Mucosa of gallbladder (tissue), 1 donor: ENCODE measurements at places on chromosomes 7 and 10.

- DNase-seq = no peak
Observed at GRCh38 chr10:11698691-11699549, 43.3 kb upstream of the ECHDC3 start.

DNA sequence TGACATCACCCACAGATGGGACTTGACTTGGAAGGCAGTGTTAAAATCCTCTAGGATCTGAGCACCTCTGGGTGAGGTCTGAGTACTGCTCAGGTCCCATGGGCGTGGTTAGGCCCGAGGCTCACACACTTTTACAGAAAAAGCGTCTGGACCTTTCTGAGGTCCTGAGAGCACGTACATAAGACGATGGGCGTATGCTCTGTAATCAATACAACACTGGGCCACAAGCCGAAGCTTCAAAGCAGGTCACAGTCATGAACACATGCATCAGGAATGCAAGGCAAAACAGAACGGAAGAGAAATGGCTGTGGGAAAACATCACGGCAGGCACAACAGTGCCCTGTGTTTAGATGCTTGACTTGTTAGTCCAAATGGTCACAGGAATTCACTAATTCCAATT lies 112.2 kb downstream of the LARP4B start:
- DNase-seq = no peak

DNA sequence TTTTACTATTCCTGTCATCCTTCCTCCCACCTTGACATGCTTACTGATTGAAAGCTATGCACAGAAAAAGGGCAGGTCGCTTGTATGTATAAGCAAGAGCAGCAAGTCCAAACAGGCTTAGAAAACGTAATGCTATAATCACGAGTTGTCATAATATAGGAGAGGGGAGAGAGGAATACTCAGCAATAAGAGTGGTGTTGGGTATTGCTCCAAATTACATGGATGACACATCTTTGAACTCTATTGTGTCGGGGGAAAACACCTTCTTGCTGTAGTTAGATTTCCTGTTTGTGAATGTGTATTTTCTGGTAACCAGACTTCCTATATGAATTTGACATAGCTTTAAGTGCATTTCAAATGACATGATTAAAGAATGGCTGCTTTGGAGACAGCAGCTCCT lies 7.5 kb downstream of the MET start:
- no peak for DNase-seq

- DNase-seq = no peak
Observed at GRCh38 chr7:22271311-22271710, 85.6 kb downstream of the RAPGEF5 start.

GRCh38 chr7:143434660-143435059 lies 8.6 kb upstream of the TAS2R60 start:
- no peak for DNase-seq

DNA sequence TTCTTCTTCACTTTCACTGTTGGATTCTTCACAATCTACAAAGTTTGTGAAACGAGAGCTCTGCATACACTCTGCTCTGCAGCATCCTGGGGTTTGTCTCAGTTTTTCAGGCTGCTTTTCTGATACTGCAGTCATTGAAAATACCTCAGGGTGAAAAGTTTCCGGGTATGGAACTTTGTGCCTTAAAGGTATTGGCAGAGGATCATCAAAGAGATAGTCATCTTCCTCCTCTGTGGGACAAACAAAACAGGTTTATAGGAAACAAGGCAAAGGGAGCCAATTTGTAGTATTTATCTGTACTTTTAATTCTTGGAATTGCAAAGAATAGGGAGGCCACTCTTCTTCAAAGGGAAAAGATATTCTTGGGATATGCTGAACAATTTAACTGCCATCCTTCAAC lies 30.4 kb downstream of the SUV39H2 start:
- DNase-seq = no peak

- no peak for DNase-seq
Observed at GRCh38 chr10:111646021-111646420, 537.5 kb downstream of the GPAM start.

GRCh38 chr10:14438057-14438456 lies 107.3 kb upstream of the FRMD4A start:
- no peak for DNase-seq

GRCh38 chr10:21724020-21724589 lies 190.1 kb downstream of the MLLT10 start:
- DNase-seq = no peak

DNA sequence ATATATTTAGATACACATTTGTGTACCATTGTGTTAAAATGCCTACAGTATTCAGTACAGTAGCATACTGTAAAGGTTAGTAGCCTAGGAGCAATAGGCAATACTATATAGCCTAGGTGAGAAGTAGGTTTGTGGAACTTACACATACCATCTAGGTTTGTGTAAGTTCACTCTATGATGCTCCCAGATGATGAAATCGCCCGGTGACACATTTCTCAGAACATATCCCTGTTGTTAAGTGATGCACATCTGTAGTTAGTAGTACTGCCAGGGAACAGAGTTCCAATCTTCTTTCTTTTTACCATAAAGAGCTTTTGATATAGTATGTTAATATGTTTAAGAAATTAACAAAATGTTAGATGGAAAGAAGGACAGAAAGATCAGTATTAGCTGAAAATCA lies 138.2 kb downstream of the SNX13 start:
- no peak for DNase-seq

DNA sequence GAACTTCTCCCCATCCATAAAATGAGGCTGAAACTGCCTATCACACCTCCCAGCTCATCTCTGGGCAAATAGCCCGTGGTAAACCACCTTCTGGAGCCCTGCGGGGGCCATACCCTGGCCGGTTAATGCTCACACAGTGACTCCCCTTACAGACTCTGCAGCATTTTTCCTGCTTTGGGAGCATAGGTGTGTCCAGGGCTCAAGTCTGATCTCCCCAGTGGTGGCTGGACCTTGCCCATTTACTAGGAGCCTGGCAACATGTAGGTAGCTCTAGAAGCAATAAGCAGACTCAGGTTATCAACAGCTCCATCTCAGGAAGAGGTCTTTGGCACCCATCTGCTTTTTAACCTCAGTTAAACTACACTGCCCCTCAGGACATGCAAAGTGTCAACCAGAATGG lies 5.5 kb upstream of the CDHR1 start:
- DNase-seq = no peak

- DNase-seq = no peak
Observed at GRCh38 chr10:100656454-100656853, 88.9 kb upstream of the PAX2 start.

- no peak for DNase-seq
Observed at GRCh38 chr10:12741360-12741804, 260.1 kb downstream of the CCDC3 start.

DNA sequence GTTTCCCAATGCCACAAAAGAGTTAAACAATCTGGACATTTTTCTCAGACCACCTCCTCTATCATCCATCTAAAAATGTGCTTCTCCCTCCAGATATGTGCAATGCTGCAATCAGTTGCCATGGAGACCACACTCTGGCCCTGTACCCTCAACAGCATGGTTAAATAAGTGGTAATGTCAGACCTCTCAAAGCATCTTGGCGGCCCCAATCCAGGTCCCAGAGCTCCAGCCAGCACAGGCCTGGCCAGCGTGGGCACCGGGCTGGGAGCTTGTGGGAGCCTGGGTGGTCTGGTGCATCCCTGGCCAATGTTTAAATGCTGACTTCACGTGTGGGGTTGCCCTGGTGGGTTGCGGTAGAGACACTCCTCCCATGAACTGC lies 362.9 kb upstream of the ZNF32 start:
- DNase-seq = no peak

DNA sequence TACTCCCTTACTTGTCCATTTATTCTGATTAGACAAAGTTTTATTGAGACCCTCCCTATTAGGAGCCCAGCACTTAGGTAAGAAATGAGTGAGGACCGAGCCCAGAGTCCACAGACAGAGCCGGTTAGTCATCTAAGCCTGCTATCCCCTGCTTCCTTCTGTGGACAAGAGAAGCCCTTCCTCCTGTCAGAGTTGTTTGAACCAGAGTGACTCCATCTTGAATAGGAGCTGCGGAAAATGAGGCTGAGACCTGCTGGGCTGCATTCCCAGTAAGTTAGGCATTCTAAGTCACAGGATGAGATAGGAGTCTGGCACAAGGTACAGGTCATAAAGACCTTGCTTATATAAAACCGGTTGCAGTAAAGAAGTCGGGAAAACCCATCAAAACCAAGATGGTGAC lies 109.1 kb downstream of the CPXM2 start:
- no peak for DNase-seq

- peak; percentile 61 for DNase-seq
Observed at GRCh38 chr10:35643151-35644049, 1.3 kb upstream of the FZD8 start.

DNA sequence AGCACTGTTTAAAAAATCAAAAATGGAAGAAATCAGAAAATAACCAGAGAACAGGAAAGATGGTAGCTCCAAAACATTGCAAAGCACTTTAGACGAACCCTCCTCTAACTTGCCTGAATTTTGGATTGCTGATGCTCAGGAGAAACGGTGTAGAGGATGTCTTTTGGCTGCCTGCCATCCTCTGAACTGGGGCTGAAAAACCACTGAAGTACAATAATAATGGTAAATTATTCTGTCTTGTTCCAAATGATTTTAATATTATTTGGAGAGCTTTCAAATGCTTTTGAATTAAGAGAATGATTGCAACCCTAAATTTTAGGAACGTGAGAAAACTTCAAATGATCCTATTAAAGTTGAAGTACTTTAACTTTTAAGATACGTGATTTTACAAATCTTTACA lies 167.3 kb upstream of the SLC13A1 start:
- no peak for DNase-seq

DNA sequence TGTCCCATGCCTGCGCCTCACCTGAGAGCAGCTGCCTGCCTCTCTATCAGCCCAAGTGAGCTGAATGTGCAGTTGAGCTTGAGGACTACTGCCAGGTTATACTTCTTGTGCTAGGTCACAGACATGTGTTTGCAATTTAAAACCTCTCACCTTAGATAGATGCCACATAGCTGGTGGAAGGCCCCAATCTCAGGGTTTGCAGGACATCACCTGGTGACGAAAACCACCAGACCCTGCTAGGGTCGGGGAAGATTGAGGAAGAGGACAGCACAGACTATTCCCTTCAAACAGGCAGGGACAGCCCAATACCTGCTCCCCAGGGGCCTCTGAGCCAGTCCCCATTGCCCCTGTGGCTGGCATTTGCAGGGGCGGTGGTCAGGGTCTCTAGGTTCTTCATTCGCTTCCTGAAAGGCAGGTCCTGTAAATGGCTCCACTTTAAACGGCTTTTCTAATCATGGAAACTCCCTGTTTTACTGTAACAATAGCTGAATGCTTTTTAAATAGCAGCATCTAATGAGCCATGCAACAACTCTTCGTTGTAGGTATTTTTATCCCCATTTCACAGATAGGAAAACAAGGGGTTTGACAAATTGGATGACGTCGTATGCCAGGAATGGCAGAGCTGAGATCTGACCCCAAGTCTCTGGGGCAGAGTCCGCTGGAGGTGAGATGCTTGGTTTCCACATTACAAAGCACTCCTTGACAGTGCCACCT lies 80.1 kb downstream of the EMX2 start:
- DNase-seq = no peak

DNA sequence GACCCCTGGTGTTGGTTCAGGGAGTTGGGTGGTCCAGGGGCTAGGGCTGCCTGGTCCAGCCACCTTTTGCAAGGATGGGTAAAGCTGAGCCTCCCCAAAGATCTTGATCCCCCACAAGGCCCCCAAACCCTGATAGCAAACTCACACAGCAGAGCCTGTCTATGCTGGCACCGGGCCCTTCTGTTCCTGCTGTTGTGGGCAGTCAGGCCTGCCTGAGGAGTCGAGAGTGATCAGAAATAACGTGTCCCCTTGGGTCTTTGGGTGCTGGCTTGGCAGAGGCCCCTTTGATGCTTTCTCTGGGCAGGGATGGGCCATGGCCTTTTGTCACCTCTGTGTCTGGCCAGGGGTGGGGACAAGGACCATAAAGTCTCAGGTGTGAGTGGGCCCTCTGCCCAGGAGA lies 715 bp upstream of the MUC12 start:
- DNase-seq = no peak

DNA sequence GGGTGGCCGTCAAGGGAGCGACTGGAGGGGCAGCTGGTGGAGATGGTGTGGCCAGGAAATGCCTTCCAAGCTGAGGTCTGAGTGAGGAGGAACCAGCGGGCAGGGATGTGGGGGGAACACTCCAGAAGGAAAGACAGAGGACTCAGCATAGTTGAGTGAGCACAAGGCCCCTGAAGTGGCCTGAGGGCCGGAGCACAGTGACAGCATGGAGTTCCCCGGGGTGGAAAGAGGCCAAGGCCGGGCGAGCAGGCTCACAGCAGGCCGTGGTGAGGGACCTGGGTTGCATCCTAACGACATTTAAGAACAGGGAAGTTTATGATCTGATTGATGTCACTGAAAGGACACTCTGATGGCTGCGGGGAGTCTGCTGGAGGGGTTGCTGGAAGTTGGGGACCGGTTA lies 48.0 kb downstream of the HTRA1 start:
- no peak for DNase-seq

- DNase-seq = no peak
Observed at GRCh38 chr7:148474481-148475025, 116.0 kb upstream of the C7orf33 start.

GRCh38 chr7:47095946-47096345 lies 486.0 kb downstream of the TNS3 start:
- DNase-seq = no peak

- no peak for DNase-seq
Observed at GRCh38 chr7:4204513-4205165, 477.5 kb upstream of the FOXK1 start.

GRCh38 chr7:55642266-55642665 lies 70.0 kb upstream of the VOPP1 start:
- no peak for DNase-seq

DNA sequence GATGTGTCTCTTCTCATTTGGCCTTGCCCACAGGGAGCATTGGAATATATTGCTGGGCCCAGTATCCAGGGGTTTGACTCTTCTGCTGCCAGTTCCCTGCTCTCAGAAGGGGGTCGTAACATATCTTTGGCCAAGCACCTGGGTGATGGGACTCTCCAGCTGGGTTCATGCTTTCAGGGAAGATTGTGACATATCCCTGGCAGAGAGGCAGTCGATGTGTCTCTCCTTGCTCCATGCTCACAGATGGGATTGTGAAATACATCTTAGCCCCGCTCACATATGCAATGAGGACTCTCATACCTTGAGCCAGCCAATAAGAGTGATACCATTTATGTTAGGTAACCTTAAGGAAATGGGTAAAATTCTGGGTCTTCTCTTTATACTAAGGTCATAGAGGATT lies 39.2 kb upstream of the ZNF680 start:
- no peak for DNase-seq
